ENCODE measurements at places on chromosomes 7 and 10.

DNA sequence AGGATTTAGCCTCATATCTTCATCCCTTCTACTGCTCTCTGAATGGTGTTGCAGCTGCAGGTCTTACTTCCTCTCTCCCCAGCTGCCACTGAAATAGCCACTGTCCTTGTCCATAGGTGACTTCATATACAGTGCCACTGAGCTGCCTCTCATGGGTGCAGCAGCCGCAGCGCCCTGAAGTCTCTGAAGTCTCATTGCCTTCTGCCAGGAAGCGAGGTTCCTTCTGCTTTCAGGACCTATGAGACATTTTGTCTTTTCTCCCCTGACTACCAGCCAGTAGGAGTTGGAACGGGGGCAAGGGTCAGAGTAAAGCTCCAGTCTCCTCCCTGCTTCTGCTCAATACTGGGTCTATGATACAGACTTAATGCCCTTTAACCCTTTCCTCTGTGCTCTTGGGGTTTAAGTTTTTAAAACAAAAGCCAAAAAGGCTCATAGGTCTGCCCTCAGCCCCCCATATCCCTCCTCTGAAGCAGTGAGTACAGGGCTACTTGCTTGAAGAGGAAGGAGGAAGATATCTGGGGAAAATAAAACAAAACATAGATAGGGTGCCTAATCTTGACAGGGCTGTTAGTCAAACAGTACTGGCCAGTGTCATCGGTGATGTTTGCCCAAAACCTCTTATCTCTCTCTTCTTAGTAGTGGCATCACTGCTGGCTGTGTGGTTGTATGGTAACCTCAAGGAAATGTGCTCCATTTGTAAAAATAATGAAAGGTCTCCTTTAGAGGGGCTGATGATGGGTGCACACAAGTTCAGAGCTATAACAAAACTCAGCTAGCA, 7.1 kb downstream of the PLCE1 start:
- no peak for DNase-seq

DNA sequence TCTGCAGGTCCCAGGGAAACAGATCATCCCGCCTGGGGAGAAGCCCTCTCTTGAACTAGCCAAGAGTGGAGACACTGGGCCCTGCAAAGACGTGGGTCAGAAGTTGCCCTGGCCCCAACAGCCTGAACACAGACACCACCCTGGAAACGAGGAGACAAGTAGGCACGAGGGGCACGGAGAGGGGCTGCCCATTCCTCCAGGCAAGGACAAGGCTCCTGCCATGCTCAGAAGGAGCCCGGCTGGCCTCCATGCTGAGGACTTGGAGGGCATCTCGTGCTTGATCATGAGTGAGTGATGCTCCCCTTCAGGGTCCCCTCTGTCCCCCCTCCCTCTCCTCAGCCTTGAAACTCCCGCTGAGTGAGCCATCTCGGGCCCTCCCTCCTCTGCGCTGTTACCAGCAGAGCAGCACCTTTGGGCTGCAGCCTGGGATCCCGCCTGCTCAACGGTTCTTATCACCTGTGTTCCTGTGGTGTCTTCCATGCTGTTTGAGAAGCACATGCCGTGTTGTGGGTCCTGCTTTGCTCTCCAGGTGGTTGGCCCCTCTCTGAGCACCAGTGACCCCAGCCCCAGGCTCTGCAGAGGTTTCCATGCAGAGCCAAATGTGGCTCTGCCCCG, 544.3 kb downstream of the TCERG1L start:
- DNase-seq, result no peak

DNA sequence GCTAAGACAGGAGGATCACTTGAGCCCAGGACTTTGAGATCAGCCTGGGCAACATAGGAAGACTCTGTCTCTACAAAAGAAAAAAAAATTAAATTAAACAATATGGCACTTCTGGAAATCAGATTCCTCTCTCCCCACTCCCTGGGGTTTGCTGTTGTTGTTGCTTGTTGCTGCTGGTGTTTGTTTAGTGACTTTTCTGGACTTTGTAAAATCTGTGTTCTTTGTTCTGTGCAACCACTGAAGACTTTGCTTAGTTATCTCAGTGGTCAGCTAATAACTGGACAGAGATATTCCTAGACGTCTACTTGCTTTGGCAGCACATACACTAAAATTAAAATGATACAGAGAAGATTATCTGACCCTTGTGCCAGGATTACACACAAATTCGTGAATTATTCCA, 10.3 kb upstream of the WIPI2 start:
- DNase-seq, result no peak

DNA sequence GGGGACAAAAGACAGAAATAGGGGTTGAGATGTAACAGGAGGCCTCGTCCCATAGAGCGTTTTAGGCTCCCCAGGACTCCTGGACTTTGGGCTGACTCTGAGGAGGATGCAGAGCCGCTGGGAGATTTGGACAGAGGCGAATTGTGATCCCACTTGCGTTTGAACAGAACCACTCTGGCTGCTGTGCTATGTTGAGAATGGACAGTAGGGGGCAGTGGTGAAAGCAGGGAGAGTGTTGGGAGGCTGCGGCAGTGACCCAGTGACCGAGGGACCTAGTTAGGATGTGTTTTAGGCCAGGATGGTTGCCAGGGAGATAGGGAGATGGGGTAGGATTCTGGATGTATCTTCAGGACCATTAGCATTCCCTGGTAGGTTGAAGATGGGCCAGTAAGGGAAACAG, 271.6 kb downstream of the CCDC3 start:
- no peak for DNase-seq

GRCh38 chr7:1124816-1125602, 35.0 kb downstream of the ZFAND2A start:
- no peak for DNase-seq

GRCh38 chr7:134175334-134176036, 48.3 kb downstream of the LRGUK start:
- no peak for DNase-seq

DNA sequence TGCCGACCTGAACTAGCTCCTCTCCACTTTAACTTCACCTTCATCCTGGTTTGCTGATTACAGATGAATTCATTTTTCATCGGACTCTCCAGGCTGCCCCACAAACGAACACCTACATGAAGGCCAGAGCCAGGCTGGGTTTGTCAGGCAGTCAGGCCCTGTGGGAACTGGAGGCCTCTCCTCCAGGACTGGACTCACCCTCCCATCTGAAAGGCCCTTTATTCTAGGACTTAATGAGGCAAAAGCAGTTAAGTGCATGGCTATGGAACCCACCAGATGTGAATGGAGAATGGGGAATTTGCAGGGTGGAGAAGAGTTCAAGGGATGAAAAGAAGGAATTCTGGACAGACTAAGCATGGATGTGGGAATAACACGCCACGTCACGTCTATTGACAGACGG, 170.8 kb downstream of the ARHGAP12 start:
- no peak for DNase-seq

- no peak for DNase-seq
Measured at GRCh38 chr10:24378126-24378920, 169.4 kb downstream of the KIAA1217 start.

DNA sequence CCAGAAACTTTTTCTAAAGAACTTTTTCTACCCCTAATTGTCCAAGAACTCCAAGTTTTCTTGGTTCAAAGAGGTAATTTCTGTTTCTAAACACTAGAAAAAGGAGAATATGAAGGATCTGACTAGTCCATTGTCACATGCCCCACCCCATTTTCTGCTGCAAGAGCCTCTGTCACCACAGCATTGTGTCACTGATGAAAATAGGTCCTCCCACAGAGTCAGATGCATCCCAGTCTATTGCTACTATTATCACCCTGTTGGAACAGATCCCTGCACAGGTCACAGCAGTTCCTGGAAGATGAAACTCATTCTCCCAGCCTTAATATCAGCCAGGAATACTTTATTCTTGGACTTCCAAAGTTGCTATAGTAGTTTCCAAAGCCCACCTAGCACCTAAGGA, 7.5 kb upstream of the CFTR start:
- no peak for DNase-seq
